ENCODE measurements at places on chromosomes 12 and 14. TPM values are rescaled to one million over a fixed set of nuclear protein-coding genes. Genes with fewer than 3 reads are reported as not detected.

DNA sequence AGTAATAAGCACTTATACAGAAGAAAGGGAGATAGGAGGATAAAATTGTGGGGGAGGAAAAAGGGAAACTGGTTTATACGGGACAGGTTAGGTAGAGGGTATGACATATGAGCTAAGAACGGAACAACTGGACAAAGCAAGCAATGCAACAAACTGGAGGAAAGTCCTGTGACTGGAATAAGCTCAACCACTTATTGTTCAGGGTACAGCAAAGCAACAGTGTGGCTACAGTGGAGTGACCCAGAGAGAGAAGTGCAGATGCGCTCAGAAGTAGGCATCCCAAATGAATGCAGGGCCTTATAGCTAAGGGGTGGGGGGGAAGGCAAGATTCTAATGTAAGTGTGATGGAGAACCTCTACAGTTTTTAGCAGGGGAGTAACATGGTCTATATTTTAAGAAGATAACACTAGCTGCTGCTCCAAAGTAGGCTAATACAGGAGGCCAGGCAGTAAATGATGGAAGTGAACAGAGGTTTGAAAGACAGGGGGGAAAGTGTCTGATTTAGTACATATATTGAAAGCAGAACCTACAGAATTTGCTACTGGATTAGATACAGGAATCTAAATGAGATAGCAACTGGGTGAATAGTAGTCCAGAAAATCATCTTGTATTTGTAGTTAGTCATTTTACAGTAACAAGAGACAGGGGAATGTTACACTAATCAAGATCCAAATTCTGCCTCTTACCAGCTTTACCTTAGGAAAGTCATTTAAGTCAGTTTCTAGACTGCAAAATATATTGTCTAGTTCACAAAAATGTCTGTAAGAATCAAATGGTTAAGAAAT is 3.3 kb downstream of the UBE2N start:
- no peak for DNase-seq

GRCh38 chr14:79670811-79671210 is 540.5 kb downstream of the DIO2 start:
- DNase-seq = no peak

GRCh38 chr12:85461127-85461526 is 181.1 kb downstream of the ALX1 start:
- no peak for DNase-seq

DNA sequence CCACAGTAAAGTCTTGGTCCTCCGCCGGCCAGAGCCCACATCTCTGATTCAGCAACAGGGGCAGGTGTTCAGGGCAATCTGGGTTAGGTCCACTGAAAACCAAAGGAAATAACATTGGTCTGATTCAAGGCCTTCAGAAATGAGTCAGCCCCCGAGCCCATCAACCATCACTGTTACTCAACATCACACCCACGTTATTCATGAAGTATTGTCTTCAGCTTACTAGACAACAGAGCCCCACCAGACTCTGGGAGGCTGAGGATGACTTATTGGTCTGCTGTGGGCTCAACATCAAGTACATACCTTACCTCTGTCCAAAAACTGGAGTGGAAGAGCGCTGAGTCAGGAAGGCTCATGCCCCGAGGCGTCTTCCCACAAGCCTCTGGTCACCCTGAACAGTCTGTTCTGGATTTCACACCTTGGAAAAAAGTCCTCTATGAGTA is 97.5 kb downstream of the ZFP36L1 start:
- peak; percentile 67 for DNase-seq

GRCh38 chr14:39268393-39268792 is 34.7 kb downstream of the MIA2 start:
- no peak for DNase-seq

DNA sequence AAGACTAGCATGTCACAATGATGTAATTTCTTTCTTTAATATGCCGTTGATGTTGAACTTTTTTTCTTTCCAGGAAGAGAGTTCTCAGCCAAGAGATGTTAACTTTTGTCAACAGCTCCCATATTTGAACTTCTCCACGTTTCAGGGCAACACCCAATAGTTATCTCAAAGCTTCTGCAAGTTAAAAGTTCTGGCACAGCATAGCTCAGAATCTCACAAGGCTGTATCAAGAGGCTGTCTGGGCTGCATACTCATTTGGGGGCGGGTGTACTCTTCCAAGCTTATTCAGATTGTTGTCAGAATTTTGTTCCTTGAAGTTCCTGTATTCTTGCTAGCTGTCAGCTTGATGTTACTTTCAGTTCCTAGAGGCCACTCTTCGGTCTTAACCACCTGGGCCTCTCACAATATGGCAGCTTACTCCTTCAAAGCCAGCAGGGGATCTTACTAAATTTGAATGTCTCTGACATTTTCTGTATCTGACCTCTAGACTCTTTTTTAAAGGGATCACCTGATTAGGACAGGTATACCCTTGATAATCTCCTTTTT is 38.9 kb downstream of the KCNC2 start:
- no peak for DNase-seq

DNA sequence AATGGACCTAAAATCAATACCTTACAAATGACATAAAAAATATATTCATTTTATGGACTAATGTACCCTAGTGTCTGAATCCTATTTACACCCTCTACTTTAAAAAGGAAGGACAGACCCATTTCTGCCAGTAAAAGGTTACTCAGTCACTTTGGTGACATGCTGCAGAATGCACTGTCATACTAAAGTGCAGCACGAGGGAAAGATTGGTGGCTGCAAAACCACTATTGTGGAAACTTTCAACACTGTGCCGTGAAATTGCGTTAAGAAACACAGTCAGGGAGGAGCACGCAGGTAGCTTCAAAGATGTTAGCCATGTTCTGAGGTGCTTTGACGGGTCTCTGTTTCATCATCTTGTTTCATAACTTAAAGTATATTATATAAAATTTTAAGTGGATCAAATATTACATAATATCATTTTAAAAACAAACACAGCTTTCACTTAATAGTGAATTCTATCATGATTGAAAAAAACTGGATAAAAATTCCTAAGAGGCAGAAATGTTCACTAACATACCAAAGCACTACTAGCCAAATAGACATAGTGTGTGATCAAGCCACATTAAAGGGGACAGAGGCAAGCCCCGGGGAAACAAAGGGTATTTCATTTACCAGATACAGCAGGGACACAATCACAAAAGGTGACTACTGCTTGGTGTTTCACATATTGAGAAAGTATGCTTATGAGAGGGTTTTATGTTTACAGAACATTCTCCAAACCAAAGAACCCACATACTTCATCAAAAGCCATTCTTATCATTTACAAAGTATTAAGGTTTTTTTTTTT is 330.8 kb upstream of the SOX5 start:
- DNase-seq = no peak

DNA sequence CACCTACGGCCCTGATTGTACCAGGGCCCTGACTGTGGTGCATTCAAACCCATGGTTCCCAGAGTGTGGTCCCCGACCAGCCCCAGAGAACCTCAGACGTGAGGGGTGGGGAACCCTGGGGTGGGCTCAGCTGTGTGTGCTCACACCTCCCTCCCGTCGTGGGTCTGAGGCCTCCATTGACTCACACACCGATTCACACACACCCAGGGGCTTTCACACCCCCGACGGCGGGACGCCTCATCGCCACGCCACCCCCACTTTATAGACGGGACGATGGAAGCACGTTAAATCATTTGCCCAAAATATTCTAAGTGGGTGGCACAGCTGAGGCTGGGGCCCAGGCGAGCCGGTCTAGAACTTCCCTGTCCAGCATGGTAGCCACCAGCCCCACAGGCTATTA is 3.4 kb upstream of the FBRSL1 start:
- no peak for DNase-seq

GRCh38 chr14:58994130-58994529 is 194.3 kb upstream of the DAAM1 start:
- no peak for DNase-seq

The VPS37B gene
- 29.7 TPM for total RNA-seq

The RBM25 gene
- total RNA-seq = 107 TPM

The IAPP gene
- total RNA-seq = not detected

The TOMM20L gene
- total RNA-seq = not detected

The NKX2-1 gene
- total RNA-seq = not detected

The ZFHX2 gene
- total RNA-seq = 2.7 TPM

The TCL1B gene
- not detected for total RNA-seq

The REM2 gene
- total RNA-seq = 0.93 TPM

The NANOG gene
- total RNA-seq = not detected

The AQP6 gene
- not detected for total RNA-seq

The IL31 gene
- not detected for total RNA-seq

The PLEKHG7 gene
- total RNA-seq = not detected

All from activated CD8-positive, alpha-beta memory T cell treated with anti-CD3 and anti-CD28 coated beads, Interleukin-2, amount 10 ng/mL, durations not matched to agents 7 days and 5 days (primary cell).